ENCODE measurements at places on chromosomes 6 and 20.

DNA sequence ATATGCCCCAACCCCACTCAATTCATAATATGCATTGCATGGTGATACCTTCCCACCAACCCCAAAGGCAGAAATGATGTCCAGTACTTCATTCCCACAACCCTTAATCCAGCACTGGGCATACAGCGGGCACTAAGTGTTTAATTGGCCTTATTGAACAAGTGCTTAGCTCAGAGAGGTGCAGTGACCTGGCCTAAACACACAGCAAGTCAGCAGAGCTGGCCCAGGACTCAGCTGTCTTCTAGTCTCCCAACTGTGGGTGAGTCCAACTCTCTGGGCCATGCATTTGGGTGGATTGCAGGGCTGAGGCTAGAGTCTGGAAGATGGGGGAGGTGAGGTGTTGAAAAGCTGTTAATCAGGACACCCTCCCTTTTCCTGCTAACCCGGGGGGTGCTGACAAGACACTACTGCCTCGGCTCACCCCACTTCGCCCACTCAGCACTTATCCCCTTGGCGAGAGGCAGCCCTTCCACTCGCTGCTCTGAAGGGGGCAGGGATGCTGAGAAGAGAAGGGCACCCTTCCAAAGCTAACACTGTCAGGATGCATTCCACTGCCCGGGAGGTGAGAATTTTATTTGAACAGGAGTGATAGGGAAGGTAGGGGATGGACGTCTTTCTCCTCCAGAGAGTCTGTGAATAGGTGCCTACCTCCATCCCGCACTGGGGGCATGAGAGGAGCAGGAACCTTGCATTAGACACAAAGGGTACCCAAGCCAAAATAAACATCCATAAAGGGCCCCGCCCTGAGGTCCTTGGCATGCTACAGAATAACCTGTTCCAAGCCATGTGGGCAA is 14.2 kb downstream of the KCNK5 start:
- no peak for DNase-seq

DNA sequence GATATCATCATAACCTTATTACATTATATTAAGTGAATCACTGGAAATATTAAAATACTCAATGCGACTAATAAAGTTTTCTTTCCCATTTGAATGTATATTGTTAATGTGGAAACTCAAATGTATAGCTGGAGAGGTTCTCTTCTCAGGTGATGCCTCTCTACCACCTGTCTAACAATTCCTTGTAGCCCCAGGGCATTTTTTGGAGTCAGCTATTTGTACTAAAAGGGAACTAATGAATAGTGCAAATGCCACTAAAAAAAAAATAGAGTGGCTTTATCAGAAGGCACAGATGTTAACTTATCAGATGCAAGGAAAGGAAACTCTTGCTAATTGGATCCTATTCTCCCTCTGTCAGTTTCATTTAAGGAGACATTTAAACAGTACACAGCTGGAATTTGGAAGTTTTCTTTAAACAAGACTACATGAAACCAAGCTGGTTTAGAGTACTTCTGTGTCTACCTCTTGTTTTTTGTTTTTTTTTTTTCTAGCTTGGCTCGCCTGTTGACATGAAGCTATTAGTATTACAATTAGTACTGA is 897.0 kb upstream of the SLC35B3 start:
- DNase-seq: no peak

DNA sequence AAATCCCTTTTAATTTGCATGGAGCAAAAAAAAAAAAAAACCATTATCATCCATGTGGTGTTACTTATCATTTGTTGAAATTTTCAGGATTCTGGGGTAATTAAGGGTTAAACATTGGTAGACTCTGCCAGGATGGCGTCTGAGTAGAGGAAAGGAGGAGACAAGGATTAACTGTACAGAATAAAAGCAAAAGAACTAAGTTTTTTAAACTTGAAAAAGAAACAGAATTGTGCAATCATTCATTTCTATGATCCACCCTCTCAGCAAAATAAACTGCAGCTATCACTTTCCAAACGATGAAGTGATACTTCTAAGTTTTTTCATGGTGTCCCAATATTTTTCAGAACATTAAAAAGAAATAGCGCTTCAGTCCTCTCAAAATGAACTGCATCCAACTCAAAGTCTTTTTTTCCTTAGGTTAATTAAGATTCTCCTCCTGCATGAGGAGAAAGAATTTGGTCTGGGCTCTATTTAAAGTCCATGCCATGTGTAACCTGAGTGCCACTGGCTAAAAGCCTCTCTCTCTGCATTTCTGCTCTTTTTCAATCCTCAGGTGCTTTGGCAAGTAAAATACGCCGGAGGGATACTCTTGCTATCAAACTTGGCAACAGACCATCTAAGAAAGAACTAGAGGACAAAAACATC is 69.5 kb upstream of the LTV1 start:
- DNase-seq: no peak

GRCh38 chr20:32988008-32988407 is 16.2 kb downstream of the SUN5 start:
- no peak for DNase-seq

DNA sequence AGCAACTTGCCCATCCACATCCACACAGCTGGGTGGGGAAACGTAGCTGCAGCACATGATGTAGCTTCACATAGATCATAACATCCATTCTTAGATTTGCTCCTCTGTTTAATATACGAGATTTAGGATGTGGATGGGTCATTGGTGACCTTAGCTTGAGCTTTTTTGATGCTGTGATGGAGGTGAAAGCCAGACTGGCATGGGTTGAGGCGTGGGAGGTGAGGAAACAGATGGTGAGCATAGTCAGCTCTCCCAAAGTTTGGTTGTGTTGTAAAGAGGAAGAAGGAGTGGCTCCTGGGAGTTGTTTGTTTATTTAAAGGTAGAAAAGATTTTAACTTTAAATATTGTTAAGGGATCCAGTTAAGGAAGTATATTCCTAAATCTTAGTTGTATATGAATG is 5.3 kb downstream of the ARFGEF2 start:
- no peak for DNase-seq

DNA sequence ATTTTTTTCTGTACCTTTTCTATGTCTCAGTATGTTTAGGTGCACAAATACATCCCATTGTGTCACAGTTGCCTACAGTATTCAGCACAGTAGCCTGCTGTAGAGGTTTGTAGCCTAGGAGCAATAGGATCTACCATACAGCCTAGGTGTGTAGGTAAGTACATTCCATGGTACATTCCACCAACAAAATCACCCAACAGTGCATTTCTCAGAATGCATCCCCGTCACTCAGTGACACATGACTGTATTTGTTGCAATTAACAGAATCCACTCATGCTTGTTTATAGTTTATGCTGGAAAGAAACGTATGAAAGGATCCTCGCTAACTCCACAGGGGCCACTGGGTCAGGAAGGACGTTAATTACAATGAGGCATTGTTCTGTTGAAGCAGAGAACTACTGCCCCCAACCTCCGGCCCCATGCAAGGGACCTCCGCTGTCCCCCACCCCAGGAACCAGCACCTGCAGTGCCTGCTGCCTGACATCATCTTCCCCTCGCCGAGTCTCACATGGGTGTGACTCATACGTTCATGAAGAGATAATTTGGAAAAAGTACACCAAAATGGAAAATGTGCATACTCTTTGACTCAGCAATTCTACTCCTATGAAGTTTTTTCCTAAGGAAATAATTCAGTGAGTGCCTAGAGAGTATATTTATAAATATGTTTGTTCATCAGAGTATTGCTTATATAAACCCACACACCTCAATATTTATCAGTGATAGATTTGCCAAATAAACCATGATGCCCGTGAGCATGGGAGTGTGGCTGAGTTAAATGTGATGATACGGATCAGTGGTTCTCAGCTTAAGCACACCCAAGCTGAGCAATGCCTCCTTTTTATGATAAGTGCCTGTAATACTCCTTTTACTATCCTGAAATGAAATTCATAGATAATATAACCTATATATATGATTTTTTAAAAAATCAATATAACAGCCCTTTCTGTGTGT is 156.4 kb upstream of the ECI2 start:
- peak; percentile 32 for DNase-seq

DNA sequence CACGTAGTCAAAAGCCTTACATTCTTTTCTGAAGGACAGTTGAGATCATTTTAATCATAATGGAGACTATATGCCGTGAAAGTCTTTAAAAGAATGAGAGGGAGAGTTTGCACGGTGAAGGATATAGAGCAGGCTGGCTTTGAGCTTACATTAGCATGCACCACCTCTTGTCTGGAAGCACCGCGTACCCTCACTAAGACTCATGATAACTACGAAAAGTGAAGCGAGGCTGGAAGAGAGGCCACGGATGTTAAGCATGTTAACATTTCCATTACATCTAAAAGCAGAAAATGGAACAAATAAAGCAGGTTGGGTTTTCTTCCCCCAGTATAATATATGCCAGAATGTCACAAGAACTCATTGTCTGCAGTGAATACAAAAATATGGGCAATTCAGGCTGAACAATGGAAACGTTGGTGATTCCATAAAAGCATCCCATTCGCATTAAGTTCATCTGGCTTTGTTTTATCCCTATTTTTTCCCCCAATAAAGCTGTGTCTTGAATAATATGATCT is 40.6 kb upstream of the NKX2-2 start:
- no peak for DNase-seq

DNA sequence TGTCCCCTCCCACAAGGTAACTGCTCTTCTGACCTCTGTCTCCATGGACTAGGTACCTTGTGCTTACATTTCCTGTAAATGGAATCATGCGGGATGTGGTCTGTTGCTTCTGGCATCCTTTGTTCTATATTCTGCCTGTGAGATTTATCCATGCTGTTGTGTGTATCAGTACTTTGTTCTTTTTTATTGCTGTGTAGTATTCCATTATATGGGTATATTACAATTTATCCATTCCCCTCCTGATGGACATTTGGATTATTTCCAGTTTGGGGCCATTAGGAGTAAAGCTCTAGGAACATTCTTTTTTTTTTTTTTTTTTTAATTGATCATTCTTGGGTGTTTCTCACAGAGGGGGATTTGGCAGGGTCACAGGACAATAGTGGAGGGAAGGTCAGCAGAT is 3.4 kb downstream of the C2 start:
- DNase-seq: no peak

DNA sequence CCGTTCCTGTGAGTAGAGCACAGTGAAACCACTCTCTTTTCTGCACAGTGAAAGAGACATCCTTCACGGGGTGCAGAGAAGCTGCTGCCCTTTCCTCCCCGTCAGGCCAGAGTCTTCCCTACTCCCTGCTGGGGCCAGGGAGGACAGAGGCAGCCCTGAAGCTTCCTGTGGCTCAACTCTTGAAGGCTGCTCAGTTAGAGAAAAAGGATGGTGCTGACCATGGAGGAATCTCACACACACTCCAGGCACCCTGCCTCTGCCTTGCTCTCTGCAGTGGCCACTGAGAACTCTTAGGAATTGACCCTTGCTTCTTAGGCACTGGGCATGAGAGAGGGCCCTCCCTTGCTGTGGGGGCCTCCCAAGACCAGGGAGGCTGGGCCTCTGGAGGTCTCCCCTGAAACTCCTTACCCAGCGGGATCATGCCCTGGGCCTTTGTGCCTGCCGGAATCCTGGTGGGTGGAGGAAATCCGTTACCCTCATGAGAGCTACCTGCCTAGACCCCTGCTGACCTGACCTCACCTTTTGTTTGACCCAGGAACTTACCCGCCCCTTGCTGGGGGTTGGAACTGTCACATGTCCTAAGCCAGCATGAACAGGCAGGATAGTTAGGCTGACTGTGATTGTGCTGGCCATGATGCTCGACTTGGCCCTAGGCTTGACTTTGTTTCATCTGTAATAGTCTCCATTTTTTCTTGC is 65.0 kb upstream of the CD93 start:
- DNase-seq: no peak

- DNase-seq: no peak
Observed at GRCh38 chr6:101783287-101783686, 389.8 kb downstream of the GRIK2 start.

DNA sequence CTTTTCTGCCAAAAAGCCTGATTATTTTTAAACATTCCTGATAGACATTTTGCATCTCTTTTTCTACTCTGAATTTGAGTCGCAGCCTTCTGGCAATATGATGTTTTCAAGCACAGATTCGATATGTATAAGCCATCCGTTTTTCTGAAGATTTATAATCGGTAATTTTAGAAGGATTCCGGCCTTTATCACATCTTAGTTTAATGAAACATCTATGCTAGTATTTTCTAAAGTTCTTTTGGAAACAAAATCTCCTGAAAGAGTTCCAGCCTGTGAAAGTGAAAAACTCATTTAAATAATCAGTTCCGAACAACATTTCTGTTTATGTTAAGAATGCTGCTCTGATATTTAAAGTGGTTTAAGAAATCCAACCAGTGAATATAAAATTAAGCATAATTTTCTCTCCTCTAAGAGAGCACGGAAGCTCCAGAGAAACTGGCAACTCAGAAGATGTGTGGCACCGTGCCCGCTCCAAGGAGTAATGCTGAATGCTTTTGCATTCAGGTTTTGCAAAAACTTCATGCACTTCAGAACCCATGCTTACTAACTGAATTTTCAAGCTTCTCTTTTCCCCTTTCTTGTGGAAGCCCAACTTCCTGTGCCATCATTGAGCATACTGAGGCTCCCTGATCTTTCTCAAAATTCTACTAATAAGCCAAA is 20.7 kb downstream of the NDUFAF4 start:
- no peak for DNase-seq

Data from bronchial epithelial cell (primary cell).